Heart left ventricle (tissue), 16 donors: ENCODE measurements at places on chromosomes 7 and 10. TPM values are rescaled to one million over a fixed set of nuclear protein-coding genes. Genes with fewer than 3 reads are reported as not detected.
A peak's percentile ranks its signal among the peaks of the same experiment; 100 is the strongest.

OR6B1 gene
- not detected for total RNA-seq

NOS3 gene
- 18.3 TPM for total RNA-seq

C10orf90 gene
- total RNA-seq, result not detected

ASAH2 gene
- total RNA-seq, result 1.7 TPM

SPDYE2 gene
- 0.24 TPM for total RNA-seq

TMEM139 gene
- total RNA-seq, result 4.5 TPM

ELOVL3 gene
- total RNA-seq, result 0.20 TPM

C7orf57 gene
- not detected for total RNA-seq

DNA sequence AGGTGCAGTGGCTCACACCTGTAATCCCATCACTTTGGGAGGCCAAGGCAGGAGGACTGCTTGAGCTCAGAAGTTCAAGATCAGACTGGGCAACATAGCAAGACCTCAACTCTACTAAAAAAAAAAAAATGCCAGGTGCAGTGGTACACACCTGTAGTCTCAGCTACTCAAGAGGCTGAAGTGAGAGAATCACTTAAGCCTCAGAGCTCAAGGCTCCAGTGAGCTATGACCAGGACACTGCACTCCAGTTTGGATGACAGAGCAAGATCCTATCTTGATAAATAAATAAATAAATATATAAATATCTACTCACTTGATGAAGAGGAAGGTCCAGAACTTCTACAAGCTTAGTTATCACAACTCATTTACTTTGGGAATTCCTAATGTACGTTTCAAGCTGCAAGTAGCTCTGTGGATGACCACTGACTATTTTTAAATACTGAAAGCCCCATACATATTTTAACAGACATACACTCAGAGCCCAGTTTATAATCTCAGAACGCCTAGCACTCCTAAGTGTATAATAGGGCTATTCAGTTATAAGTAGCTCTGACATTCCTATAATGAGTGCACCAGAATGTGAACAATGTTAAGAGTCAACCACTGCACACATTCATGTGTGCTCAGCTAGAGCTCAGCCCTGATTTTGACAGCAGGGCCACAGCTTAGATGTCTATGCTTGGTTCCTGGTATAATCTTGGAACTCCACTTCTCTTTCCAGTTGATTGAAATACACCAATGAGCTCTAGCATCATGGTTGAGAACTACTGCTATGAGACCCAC, 119.1 kb downstream of the CUBN start:
- no peak for DNase-seq

GRCh38 chr7:139940866-139941265, 111.8 kb downstream of the TBXAS1 start:
- DNase-seq, result no peak

DNA sequence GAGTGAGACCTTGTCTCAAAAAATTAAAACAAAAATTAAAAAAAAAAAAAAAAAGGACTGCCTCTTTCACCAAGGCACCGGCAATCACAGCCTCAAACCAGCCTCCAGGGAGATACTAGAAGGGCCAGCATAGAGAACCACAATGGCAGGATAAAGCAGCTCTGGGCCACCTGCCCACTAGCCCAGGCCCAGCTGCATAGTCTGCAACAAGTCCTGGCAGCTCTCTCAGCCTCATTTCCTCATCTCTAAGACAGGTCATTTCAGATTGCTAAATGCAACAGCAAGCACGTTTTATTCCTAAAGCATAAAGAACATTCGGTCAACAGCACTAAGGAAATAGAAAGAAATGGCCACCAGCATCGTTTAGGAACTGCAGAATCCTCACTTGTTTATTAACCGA, 28.8 kb downstream of the XPNPEP1 start:
- DNase-seq, result peak; percentile 84

- no peak for DNase-seq
Measured at GRCh38 chr7:128801667-128802418, 10.1 kb downstream of the CCDC136 start.

DNA sequence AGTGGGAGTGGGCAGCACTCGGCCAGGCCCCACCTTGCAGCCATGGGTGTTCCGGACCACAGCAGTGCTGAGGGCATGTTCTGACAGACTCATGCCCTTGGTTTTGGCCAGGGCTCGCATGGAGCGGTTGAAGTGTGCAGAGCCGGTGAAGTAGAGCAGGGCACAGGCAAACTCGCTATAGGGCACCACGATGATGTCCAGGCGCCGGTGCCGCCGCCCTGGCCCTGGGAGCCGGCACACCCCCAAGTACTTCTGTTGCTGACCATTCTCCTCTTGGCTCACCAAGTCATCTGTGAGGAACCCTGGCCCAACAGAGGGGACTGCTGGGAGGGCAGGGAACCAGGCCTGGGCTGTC, 8.6 kb downstream of the POLL start:
- no peak for DNase-seq

- no peak for DNase-seq
Measured at GRCh38 chr10:86601956-86602602, 52.3 kb upstream of the OPN4 start.

DNA sequence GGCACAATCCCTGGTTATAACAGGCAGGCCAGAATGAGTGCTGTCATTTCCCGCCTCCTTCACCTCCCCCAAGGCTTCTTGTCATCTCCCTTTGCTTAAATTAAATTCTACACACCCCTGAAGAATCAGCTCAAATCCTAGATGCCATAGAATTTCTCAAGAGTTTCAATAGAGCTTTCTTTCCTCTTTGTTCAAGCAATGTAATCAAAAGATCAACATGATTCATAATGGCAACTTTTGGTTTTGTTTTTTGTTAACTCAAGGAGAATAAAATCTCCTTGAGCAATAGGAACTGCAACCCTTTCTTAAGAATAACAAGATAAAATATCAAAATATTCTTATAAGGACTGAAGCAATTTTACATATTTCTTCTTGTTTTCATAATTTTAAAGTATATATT, 180.8 kb upstream of the CDK1 start:
- DNase-seq, result no peak

- DNase-seq, result peak; percentile 69
Measured at GRCh38 chr7:143487566-143487965, 9.9 kb downstream of the TAS2R41 start.

DNA sequence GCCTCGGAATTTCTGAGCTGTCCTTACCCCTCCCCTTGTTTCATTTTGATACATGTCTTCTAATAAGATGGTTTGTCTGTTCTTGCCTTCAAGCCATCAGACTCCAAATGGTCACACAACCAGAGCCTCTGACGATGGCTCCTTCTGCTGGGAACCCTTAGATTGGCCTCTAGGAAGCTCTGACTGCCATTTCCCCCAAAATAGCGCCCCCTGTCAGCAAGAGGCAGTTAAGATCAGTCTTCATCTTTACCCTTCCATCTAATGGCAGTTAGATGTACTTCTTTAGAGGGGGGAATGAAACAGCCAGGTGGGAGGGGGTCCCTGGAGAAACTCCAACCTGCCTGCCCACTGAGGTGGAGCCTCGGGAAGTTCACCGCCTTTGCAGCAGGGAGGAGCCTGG, 85.8 kb upstream of the GPR22 start:
- DNase-seq, result no peak

GRCh38 chr10:132400547-132401151, 3.6 kb downstream of the PWWP2B start:
- peak; percentile 33 for DNase-seq

DNA sequence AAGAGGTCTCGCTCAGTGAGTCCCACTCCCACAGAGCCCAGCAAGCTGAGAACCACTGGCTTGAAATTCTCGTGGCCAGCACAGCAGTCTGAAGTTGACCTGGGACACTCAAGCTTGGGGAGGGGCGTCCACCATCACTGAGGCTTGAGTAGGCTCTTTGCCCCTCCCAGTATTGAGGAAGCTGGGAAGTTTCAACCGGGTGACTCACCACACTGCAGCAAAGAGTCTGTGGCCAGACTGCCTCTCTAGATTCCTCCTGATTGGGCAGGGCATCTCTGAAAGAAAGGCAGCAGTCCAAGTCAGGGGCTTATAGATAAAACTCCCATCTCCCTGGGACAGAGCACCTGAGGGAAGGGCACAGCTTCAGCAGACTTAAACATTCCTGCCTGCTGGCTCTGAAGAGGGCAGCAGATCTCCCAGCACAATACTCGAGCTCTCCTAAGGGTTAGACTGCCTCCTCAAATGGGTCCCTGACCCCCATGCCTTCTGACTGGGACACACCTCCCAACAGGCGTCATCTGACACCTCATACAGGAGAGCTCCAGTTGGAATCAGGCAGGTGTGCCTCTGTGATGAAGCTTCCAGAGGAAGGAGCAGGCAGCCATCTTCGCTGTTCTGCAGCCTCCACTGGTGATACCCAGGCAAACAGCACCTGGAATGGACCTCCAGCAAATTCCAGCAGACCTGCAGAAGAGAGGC, 970.9 kb upstream of the LRRN3 start:
- no peak for DNase-seq

DNA sequence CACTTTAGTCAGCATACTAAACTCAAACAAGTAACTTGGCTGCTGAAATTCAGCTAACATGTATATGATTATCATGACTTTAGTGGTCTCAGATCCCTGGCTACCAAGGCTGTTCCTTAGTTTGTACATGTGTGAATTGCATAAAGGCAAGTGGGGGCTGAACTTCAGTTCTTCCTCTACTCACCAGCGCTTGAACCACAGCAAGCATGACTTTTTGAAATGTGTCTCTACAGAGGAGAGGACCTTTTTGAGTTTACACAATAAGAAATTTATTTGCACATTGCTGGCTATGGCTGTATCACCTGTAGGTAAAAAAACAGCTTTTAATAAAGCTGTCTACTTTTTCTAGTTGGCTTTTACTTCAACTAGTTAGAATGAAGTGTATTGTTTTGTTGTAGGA, 48.8 kb downstream of the MDFIC start:
- DNase-seq, result no peak

DNA sequence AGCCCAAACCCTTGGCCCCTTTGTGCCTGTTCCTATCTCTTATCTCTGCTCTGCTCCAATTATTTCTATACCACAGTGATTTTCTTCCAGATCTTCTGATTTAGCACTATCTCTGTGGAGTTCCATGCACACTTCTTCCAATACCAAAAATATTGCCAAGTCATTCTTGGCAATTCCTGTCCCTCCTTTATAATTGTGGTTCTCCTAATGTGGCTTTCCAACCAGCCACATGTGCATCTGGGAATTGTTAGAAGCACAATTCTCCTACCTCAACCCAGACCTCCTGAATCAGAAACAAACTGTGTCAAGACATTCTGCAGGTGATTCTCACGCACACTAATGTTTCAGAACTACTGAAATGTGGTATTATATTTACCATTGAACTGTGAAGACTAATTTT, 447.8 kb upstream of the IGFBP3 start:
- no peak for DNase-seq

DNA sequence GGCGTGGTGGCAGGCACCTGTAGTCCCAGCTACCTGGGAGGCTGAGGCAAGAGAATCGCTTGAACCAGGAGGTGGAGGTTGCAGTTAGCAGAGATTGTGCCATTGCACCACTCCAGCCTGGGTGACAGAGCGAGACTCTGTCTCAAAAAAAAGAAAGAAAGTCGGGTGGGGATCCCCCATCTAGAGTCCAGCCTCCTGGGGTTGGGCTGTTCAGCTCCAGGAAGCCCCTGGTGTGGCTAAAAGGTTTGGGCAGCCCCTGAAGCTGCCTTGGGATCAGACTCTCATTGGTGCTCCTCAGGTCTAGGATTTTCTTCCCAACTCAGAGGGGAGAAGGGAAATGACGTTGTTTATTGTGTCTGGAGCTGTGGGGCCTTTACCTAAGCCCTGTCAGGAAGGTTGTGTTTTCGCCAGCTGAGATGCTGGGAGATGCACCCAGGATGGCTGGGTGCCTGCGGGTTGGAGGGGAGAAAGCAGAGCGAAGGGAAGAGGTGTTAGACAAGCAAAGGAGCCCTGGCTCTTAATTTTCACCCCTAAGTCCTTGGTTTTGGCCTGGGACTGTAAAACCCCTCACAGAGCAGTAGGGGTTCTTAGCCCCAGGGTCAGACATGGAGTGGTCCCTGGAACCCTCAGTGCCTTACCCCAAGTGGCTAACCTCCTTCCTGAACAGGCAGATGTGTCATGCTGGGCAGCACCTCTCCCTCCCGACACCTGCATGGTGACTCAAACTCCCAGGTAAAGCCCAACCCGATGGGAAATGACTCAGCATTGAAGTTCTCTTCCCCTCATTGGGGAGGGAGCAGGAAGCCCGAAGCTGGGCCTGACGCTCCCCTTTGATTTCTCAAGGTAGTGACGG, 21.1 kb downstream of the PLAU start:
- DNase-seq, result no peak

DNA sequence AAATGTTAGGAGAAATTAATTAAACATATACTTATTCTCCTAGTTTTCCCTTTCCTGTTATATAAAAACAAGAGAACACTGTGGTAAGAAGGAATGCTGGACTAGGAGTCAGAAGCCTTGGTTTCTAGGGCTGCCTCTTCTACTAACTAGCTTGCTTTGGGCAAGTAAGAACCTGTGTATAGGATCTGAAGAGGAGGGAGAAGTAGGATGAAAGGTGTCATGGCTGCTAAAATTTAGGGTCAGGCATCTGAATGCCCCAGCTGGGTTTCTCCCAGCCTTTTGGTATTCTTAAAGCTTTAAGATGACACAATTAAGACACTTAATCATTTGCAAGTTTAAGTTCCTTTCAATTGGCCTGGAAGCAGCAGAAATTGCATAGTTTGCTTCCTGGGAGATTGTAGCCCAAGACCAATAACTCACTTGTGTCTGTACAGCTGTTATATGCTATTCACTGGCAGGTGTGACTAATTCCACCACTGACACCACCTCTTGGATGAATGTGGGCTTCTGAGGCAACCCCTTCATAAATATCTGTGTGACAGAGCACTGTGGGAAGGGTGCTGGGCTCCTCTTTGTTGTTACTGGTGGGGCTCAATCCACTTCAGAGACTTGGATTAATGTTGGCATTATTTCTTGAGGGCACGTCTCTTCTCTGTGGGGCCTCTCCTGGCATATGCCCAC, 137.2 kb downstream of the LRMDA start:
- no peak for DNase-seq

GRCh38 chr7:105988276-105988675, 25.2 kb downstream of the CDHR3 start:
- no peak for DNase-seq

DNA sequence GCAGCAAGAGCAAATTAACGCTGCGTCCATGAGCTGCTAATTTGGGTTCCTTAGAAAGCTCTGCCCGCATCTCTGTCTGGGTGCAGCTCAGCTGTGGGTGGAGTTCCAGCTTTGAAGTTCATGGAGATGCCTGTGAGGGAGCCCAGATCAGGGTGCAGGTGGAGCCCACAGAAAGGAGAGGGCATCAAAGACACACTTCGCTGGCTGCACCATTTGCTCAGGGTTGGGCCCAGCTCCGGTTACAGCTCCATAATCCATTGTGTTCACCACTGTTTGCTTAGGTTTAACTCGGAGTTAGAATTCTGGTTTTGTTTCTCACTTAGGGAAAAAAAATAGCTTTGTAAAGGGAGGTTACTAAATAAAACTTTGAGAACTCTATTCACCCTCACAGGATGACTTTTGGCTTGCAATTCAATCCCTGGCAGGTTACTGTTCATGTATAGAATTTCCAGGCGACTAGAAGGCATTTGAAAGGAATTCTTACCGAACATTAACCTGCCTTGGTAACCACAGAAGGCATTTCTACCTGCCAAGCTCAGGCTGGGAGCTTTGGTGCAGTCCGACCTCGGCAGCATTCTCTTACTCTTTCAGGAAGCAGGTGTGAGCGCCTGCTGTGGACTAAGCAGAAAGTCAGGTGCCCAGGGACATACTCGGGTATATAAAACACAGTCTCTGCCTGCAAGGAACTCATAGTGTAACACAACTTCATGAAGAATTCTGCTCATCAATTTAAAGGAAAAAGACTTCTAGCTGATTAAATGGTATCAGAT, 179.5 kb upstream of the RNF32 start:
- DNase-seq, result no peak
